Omental fat pad (tissue), 4 donors: ENCODE measurements at places on chromosomes 7 and 10.

DNA sequence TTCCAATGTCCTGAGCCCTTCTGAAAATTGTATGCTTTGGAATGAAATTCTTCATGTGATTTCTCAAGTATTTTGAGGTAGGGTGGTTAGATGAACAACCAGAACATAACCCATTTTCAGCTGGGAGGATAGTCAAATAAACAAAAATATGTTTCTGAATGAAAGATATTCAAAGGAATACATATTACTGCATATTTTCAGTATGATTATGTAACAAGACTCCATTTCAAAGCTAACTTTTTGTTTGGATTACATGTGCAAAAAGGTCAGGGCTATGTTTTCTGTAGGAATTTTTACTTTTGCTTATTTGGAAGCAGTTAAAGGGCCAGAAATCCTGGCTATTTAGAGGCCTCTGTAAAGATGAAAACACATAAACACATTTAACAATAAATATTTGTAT, 27.7 kb downstream of the CDK6 start:
- DNase-seq = no peak

- DNase-seq = no peak
These were observed 35.0 kb upstream of the LSM8 start for GRCh38 chr7:118148930-118149329.

DNA sequence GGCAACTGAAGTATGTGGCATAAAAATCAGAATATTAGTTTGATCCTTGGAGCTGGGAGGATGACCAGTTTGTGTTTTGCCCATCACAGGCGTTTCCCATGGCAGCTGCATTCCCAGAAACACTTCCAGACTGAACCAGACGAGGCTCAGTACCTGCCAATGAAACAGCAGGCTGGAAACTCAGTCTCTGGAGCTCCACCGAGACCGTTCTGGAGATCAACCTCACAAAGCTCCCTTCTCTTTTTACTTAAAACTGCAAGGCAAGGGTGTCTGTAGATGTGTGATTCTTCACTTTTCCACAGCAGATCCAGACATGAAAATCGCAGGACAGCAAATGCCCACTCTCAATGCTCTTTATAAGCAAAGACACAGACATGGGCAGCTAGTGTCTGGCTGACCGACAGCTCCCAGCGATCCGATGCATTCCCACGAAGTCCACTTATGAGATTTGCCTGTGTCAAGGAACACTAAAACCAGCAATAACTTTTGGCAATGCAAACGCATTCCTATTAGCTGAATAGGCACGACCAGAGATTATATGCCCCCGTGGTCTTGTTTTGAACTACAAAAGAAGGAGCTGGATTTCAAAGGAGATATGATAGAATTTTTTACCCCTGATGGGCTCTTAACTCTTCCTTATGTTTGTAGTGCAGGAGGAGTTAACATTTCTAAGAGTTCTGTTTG, 72.6 kb downstream of the ADAM12 start:
- no peak for DNase-seq

GRCh38 chr7:123533929-123534382, 439 bp downstream of the IQUB start:
- DNase-seq = no peak

DNA sequence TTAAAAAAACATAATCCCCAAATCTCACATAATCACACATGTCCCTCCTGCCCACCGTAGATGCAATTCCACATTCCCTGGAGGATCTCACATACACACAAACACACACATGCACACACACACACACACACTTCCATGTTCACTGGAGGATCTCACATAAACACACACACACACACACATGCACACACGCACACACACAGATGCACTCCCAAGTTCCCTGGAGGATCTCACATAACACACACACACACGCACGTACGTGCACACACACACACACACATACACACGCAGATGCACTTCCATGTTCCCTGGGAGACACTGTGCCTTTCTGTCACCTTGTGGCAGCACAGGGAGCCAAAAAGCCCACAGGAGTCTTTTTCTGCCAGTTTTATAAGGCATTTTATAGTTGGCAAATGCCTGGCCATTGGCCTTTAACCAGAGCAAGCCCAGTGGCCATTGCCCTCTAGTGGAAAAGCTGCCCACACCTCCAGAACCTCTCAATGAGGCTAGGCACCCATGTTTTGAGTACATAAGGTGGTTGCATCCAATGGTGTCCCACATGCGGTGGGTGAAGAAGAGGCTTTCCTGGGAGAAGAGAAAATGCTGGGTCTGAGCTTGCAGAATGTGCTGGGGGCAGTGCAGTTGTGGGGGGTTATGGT, 115.4 kb upstream of the ACBD5 start:
- no peak for DNase-seq

DNA sequence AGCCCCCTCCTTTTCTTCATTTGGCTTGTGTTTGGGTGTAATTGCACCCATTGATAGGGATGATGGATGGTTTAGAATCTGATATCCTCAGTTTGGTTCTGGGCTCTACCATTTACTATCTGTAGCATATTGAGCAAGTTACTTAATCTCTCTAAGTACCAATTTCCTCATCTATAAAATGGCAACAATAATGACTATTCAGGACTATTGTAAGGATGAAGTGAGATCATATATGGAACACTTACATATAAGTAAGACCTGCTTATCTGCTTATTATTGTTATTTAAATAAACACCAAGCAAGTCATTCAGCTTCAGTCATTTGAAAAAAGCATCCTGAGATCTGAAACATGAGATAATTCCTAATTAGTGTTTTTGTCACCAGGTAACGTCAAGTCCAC, 127.0 kb downstream of the SEC23IP start:
- no peak for DNase-seq

GRCh38 chr10:44427479-44427878, 42.6 kb upstream of the CXCL12 start:
- no peak for DNase-seq

DNA sequence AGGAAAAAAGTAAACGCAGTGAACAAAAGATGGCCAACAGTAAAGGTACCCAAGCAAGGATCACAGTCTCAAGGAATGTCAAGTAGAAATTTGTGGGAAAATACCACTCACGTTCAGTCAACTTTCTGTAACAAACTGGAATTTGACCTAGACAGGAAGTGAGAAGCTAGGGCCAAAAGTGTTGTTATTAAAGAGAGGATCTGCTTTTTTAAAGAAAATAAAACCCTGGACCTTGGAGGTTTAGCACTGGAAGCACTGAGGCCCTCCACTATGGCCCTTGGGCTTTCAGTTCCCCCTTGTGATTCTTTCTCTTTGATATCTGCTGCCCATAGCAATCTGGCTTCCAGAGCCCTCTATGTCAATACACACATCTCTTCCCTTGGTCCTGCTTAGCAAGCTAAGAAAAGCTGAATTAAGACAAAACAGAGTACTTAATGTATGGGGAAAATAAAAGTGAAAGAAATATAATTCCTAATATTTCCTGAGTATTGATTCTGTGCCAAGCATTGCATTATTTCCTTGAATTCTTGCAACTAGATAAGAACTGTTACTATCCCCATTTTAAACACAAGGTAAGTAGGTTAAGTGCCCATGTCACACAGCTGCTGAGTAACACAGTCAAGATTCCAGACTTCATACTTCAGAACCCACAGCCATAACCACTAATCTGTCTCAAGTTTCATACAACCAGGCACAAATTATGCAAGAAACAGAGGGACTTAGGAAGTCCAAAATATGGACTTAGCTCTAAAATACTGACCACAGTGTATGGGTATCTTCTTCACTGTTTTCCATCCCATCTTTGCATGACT, 2.6 kb upstream of the ZNF438 start:
- DNase-seq = no peak

- DNase-seq = no peak
These were observed 84.3 kb downstream of the CREM start for GRCh38 chr10:35210961-35211360.

DNA sequence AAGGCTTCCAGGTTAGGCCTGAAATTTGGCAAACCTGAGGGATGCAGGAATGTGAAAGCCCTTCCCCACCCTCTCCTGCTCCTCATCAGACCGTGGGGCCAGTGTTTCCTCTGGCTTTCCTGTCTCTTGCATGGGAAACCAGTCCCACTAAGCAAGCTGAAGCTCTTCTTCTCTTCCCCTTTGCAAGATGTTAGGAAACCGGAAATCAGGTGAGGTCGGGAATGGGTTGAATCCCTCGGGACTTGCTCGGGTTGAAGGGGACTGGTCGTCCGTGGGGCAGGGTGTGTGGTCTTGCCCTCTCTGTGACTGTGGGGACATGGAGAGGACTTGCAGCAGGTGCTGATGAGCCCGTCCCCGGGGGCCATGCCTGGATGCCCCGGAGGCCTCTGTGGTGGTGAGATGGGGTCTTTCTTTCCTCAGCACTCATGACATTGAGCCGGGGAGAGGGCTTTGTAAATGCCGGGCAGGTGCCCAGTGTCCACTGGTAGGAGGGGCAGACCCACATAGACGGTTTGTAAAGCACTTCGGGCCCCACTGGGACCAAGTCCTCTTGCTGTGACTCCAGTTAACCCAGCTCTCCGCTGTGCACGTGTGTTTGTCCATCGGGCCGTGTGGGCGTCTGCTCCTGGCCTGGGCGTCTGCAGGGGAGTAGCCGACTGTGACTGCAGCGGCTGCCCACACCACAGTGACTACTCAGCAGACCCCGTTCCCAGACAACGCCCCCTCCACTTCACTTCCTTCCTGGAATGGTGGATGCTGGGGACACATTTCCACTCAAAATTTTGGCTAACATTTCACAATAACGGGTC, 373.9 kb downstream of the GLRX3 start:
- no peak for DNase-seq

GRCh38 chr10:43693602-43694001, 44.9 kb upstream of the ZNF32 start:
- no peak for DNase-seq

GRCh38 chr10:112716924-112717413, 233.1 kb upstream of the TCF7L2 start:
- DNase-seq = no peak

GRCh38 chr10:58784361-58784760, 271.7 kb downstream of the BICC1 start:
- DNase-seq = no peak

- no peak for DNase-seq
These were observed 63.7 kb downstream of the ST7 start for GRCh38 chr7:117017017-117017451.

GRCh38 chr7:77205706-77206105, 6.1 kb upstream of the FGL2 start:
- DNase-seq = no peak

DNA sequence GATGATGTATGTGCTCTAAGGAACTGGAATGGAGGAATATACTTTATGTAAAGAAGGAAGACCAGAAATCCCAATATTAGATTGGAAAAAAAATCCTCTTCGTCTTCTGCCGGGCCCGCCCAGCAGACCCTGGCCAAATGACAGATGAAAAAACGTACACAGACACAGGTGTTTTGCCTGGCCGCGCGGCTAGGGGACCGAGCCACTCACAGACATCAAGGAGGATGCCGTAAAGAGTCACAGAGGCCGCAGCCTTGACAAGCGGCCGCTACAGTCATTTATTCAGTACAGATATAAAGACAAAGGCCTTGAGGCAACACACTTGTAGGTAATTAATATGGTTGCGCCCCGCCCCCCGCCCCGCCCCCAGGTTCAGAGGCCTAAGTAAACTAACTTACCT, 594.1 kb downstream of the GRM8 start:
- no peak for DNase-seq

DNA sequence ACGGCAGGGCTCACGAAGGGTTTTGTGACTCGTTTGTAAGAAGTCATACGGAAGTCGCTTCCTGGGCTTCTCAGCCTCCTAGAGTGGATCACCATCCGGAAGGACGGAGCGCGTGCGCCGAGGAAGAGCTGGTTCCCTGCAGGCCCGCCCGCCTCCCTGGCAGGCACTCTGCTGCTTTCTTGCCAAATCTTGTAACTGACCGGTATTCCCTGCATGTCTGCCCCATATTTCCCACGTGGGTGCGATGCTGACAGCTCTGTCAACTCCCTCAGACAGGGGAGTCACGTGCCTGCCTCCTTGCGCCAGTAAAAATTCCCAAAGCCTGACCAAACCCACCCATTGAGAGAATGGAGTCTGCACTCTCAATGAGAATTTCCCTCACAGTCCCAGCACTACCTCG, 12.7 kb downstream of the SHH start:
- no peak for DNase-seq

GRCh38 chr10:98306501-98306900, 38.5 kb upstream of the LOXL4 start:
- DNase-seq = no peak

GRCh38 chr10:68010426-68010940, 64.6 kb downstream of the HERC4 start:
- no peak for DNase-seq

DNA sequence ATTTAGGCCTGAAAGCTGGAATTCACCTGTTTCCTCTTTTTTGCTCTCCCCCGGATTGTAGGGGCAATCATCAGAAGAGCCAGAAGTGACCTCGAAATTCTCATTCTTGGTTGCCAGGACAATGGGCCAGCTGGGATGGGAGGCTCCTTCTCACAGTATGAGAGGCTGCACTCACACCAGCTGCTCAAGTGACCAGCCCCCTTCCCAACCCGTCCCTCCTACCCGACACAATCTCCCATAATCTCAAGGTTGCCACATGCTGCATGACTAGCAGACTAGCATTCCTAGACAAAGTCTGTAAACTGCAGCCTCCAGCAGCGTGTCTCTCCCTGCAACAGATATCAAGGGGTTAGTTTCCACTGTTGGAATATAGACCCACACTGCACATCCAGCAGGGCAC, 110.3 kb downstream of the C1GALT1 start:
- DNase-seq = no peak

DNA sequence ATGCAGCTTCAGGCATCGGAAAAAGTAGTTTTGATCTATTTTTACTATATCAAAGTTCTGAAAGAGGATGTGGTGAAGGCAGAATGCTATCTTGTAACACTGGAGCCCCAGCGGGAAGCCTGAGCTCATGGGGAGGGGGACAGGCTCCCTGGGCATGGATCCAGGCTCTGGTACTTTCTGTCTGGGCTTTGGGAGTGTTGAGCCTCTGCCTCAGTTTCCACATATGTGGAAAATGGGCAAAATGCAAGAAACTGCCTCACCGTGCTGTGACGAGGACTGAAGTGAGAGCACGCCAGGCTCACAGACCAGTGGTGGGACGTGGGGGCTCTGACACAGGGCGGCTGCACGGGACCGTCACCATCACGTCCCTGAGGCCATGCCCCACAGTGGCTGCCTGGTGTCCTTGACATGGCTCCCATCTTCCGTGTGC, 182.9 kb upstream of the SHH start:
- DNase-seq = no peak

DNA sequence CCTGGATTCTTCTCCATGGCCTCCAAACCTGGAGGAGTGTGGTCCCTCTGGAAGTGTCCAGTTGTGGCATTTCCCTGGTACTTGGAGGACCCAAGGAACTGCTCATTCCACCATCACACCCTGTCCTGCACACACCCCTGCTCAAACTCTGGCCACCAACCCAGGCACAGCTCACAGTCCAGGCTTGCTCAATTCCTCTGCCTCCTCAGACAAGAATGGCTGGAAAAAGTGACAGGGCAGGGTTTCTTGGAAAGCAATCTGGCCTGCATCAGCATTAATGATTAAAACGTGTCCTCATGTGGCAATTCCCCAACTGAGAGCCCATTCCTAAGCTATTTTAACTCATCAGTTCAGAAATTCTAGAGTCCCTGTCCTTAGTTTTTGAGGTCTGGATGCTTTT, 17.2 kb upstream of the TPST1 start:
- DNase-seq = no peak

GRCh38 chr10:51806079-51806835, 106.9 kb upstream of the CSTF2T start:
- no peak for DNase-seq
